Upper lobe of left lung (tissue), 6 donors: ENCODE measurements at places on chromosomes 4 and X. TPM values are rescaled to one million over a fixed set of nuclear protein-coding genes. Genes with fewer than 3 reads are reported as not detected.
A peak's percentile ranks its signal among the peaks of the same experiment; 100 is the strongest.

Gene OPRPN
- total RNA-seq = not detected

DNA sequence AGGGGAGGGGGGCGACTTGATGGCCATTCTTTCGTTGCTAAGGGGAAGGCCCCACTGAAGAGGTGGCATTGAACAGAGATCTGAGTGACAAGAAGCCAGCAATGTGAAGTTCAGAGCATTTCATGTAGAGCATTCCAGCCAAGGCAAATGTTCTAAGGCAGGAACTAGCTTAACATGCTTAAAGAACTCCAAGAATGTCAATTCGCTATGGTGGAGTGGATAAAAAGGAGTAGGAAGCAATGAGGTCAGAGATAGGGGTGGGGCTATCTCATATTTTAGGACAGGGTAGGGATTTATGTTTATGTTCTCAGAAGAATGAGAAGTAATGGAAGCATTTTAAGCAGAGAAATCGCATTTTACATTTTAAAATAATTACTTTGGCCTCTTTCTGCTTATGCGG lies 130.9 kb downstream of the TTC29 start:
- no peak for DNase-seq

DNA sequence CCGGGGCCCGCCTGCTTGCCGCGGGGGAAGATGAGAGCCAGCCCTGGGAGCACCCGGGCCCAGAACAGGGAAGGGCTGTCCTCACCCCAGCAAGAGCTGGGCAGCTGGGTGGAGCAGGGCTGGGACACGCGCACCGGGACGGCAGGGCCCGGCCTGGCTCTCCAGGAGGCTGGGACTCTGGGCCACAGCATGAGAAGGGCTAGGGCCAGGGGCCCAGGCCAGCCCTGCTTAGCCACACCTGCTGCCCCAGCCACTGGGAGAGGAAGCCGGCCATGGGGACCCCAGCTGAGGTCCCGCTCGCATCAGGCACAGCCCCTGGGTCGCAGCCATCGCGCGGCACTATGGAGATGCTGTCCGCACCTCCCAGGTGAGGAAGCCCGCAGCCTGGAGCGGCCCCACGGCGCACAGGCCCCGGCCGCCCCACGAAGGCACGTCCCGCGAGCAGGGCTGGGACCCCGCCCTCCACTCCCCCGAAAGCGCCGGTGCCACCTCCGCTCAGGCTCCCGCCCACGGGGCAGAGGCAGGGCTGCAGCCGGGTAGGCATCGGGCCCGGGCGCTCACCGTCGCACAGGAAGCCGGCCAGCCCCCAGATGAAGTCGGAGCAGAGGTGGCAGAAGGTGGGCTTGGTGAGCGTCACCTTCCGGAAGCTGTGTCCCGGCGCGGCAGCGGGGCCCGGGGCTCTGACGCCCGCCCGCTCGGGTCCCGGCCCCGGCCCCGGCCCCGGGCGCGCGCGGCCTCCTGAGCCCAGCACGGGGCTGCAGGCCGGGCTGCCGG lies 531 bp downstream of the DGKQ start:
- peak; percentile 91 for DNase-seq

- no peak for DNase-seq
Observed at GRCh38 chr4:145048817-145049216, 49.2 kb downstream of the ANAPC10 start.

DNA sequence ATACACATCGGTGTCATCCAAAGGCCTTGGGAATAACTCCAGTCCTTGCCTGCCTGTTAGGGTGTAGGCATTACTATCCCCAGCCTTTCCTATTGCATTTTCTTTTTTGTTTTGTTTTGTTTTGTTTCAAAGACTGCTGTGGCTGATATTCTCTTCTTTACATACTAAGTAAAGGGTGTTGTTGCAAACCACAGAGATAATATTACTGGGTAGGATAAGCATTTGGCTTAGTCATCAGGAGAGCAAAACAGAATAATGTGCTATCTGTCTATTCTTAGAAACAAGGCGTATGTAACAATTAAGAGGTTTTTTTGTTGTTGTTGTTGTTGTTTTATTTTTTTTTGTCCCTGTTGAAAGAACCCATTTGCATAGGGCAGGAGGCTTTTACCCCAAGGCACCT lies 41.8 kb downstream of the UGT2B28 start:
- no peak for DNase-seq

DNA sequence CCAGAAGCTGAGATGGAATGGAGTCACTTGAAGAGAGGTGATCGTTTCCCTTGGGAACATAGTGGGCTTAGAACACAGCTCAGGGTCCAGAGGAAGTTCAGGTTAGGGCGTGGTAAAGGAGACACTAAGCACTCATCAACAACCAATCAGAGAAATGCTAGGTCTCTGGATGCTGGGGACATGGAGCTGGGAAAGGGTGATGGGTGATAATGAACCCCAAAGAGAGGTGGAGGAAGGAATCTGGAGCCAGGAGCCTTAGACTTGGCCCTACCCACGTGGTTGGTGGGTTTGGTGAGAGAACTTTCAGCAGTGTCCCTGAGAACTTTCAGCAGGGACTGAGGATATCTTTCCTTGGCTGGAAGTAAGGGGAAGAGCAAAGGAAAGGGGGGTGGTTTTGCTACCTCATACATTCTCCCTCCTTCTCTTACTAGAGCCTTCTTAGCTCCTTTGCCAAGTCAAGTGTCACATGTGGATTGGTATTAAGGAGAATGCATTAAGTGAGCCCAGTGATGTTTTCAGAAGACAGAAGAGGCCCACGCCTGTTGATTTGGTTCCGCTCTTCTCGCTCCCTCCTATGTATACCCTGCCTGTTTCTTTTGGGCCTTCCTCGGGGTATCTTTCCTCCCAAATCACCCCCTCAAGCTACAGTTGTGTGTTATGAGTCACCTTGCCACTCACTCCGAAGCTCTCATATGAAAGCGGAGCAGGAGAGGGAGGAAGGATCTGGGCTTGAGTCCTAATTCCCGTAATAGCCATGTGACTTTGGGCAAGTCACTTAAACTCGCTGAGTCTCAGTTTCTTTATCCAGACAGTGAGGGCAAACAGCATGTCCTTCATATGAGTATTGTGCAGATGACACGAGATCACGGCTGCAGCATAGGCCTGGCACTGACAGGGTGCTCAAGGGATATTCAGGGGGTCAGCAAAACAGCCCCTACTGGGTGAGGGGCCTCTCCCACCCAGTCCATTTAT lies 63.1 kb downstream of the TSC22D3 start:
- DNase-seq = no peak

GRCh38 chr4:150250998-150251651 lies 172.9 kb downstream of the DCLK2 start:
- no peak for DNase-seq

DNA sequence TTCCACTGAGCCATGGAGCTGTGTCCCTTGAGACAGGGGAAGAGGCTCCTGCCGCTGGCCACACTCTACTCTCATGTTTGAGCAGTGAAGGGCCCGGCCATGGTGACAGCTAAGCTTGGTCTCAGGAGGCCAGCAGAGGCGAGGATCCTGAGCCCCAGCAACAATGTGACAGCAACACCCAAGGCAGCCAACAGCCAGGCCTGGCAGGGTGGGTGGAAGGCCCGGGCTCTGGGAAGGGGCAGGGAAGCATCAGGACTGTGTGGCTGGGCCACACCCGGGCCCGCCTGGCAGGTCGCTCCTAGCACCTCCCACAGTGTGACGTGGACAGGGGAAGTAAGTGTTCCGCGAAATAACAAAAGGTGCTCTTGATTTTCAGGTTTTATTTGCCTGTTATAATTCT lies 24.8 kb downstream of the L1CAM start:
- no peak for DNase-seq

DNA sequence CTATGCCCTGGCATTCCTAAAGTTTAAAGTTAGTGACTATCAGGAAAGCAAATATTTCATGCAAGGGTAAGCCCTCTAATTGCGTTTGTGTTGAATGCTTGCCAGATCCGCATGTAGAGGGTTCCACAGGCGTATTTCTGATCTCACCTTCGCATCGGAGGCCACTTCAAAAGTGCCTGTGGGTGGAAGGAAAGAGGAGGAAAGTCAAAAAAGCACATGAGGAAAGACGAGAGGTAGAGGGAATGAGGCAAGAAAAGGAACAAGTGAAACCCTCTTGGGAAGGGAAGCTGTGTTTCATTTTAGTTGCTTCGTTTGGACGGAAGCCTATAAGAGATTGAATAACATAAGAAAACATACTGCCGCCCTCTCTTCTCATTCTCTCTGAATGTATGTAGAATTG lies 628.8 kb downstream of the SPRY1 start:
- no peak for DNase-seq

GRCh38 chr4:128357286-128357685 lies 69.7 kb upstream of the PGRMC2 start:
- DNase-seq = no peak
